ENCODE measurements at places on chromosomes 13 and 19. TPM values are rescaled to one million over a fixed set of nuclear protein-coding genes. Genes with fewer than 3 reads are reported as not detected.

GRCh38 chr19:27920774-27921173 is 1292.2 kb downstream of the UQCRFS1 start:
- no peak for DNase-seq

GRCh38 chr19:41552558-41552957 is 23.4 kb upstream of the CEACAM21 start:
- no peak for DNase-seq

DNA sequence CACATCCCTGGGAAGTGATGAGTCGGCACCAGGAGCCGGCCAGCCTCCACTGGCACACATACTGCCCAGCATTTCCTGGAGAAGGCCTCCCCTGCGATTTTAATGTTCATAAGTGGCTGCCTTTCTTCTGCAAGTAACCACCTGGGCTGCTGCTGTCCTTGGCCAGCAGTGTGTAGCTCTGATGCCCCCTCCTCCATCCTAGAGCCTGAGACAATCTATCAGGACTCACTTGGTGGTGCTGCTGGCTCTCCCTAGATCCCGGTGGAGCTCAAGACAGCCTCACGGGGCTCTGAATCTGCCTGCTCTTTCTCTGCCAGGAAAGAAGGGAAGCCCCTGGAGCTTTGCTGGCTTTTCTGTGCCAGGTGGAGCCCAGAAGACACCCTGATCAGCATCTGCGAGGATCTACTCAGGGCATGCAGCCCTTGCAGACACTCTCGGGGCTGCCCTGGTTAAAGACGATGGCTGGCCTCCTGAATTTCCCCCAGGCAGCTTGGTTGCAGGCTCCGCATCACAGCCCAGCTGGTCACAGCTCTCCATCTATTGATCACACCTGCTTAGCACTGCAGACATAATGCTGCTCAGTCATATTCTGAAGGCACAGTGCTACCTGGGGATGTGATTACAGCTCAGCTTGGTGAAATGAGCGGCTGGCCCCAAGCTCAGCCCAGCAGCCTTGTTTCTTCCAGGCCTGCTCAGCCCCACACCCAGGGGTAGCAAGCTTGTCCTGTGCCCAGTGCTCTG is 122.3 kb downstream of the ZDHHC20 start:
- DNase-seq: no peak

DNA sequence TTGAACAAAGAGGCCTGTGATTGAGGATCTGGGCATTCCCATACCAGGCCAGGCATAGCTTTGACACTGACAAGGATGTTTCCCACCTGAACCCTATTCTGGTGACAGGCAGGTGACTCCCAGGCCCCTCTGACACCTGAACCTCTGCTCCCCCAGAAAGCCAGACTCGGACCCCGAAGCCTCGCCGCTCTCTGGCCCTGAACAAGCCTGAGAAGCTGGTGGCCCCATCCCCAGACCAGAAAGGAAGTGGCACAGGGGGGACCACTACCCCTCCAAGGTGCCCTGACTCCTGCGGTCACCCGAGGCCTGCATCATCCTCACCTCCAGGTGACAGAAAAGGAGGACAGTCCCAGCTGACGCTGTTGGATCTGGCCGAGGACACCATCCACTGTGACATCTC is 14.7 kb downstream of the SIX5 start:
- no peak for DNase-seq

- DNase-seq: peak; percentile 90
Observed at GRCh38 chr19:58097781-58098681, at the start of gene ZSCAN18. ZSCAN18 (minus strand) TSS chr19:58098231; CDS start chr19:58090267, 7,964 bp downstream.

Gene STARD13
- total RNA-seq: 34.6 TPM

DNA sequence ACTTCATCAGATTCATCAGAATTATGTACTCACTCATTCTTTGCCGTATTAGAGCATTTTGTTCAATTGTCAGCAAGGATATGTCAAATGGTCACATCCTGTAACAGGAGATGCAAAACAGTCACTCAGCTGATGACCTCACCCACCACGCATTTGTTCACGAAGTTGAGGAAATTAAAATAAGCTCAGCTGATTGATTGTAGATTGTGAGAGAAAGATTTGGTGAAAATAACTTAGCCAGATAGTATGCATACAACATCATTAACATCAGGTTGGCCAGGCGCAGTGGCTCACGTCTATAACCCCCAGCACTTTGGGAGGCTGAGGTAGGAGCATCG is 22.6 kb upstream of the CDC16 start:
- DNase-seq: no peak

GRCh38 chr13:24304620-24305019 is 4.8 kb upstream of the C1QTNF9 start:
- no peak for DNase-seq

Gene CAPNS1
- 168 TPM for total RNA-seq

GRCh38 chr19:48798937-48799336 is 11.9 kb downstream of the BCAT2 start:
- no peak for DNase-seq

GRCh38 chr19:7509625-7510024 is 6.3 kb upstream of the ZNF358 start:
- no peak for DNase-seq

GRCh38 chr19:7788933-7789323 is 25.9 kb downstream of the CLEC4M start:
- no peak for DNase-seq

Gene BRSK1
- 6.5 TPM for total RNA-seq

DNA sequence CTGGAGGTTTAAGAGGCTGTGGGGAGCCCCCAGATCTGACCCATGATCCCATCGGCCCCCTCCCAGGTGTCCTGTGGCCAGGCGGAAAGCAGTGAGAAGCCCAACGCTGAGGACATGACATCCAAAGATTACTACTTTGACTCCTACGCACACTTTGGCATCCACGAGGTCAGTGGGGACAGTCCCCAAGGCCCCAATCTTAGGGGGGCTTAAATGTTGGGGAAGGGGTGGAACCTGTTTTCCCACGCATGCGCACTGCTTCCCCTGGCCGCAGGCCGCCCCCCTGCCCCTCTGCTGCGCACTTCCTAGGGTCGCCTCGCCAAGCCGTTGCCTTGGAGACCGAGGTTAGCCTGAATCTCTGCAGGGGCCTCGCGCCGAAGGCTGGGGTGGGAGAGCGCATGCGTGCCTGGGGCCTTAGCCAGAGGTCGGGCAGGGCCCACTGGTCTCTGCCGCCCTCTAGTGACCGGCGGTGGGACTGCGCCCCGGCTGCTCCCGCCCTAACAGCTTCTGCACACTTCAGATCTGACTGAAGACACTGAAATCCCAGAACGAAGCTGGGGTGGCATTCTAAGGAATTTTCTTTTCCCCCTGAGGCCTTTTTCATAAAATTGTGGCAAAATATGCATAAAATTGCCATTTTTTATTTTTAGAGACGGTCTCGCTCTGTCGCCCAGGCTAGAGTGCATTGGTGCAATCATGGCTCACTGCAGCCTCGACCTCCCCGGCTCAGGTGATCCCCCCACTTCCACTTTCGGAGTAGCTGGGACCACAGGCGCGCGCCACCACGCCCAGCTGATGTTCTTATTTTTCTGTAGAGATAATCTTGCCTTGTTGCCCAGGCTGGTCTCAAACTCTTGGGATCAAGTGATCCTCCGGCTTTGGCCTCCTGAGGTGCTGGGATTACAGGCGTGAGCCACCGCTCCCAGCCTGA is 3.6 kb downstream of the PRMT1 start:
- DNase-seq: peak; percentile 42

DNA sequence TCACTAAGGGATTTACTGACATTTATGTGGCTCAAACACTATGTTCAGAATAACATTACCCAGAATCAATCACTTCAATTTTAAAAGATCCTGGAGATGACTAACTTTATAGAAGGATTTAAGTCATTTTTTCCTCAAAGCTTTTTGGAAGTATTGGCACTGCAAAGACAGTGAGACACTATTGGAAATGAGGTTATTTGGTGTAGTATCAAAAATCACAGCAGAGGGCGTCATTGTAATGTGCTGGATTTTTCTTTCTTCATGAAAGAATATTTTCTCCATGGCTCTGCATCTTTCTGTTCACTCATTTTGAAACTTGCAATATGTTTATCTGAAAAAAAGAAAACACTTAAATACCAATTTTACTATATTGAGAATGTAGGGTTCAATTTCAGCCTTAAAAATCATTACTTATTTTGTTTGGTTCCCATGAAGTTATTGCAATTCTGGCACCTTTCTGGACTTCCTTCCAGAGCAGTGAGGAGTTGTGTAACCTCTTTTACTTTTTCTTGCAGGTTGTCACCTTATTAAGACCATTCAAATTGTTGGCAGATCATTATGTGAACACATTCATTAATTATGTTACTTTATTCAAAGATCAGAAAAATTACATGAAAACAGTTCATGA is 3.7 kb upstream of the CSNK1A1L start:
- no peak for DNase-seq

DNA sequence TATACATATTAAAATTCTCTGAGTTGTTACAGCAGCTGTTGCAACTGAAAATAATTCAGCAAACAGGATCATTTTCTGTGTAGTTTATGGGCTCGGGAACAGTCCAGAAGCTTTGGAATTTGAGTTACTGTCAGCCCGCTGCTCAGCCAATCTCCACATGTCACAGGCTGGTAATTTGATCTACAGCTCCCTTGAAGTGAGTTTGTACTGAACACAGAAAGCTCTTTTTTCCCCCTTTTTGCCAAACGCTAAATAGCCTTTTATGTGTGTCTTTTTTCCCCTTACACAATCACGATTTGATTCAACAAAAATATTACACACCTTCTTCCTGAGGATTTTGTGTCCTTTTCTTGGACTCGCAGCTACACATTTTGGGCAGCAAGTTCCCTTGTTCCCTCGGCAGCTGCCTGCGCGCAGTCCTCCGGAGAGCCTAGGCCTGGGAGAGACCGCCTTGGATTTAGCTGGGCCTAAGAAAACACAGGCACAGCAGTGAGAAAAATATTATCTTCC is 371.4 kb downstream of the KCNRG start:
- DNase-seq: no peak

Gene ZNF8
- total RNA-seq: 6.0 TPM

- no peak for DNase-seq
Observed at GRCh38 chr19:48556163-48556562, 4.2 kb downstream of the SULT2B1 start.

- no peak for DNase-seq
Observed at GRCh38 chr13:51444922-51445321, 7.9 kb downstream of the INTS6 start.

Gene TMEM86B
- total RNA-seq: not detected

DNA sequence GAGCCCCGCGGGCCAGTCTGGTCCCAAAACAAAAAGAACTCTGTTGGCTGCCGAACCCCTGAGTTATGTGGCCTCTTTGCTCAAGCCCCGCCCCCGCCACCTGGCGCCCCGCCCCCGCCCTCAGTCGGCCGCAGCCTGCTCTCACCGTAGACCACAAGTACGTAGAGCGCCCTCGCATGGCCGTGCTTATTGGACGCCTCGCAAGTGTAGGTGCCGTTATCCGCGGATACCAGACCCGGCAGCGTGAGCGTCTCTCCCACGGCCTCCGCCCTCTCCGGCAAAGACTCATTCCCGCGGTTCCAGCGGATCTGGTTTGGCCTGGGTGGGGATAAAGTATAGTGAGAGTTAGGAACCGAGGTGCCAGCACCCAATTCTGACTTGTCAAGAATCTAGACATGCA is 5.5 kb upstream of the ZNF428 start:
- DNase-seq: peak; percentile 27

DNA sequence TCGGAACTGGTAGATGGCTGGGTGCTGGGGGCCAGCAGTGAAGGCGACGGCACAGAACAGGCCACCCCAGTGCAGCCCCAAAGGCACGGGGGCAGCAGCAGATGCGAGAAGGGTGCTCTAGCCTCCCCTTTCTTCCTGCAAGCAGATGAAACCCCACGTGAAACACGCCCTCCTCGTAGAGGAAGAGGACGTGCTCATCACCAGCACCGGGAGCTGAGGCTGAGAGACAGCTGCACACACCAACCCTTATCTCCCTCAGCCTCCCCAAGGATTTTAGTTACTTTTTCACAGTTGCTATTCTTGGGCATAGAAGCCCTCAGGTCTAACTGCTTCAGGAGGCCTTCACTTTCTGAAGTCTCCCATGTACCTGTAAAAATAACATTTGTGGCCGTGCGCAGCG is 11.9 kb downstream of the ZNF787 start:
- no peak for DNase-seq

Gene SGCG
- not detected for total RNA-seq

GRCh38 chr19:8163759-8164158 is 14.4 kb upstream of the FBN3 start:
- no peak for DNase-seq

DNA sequence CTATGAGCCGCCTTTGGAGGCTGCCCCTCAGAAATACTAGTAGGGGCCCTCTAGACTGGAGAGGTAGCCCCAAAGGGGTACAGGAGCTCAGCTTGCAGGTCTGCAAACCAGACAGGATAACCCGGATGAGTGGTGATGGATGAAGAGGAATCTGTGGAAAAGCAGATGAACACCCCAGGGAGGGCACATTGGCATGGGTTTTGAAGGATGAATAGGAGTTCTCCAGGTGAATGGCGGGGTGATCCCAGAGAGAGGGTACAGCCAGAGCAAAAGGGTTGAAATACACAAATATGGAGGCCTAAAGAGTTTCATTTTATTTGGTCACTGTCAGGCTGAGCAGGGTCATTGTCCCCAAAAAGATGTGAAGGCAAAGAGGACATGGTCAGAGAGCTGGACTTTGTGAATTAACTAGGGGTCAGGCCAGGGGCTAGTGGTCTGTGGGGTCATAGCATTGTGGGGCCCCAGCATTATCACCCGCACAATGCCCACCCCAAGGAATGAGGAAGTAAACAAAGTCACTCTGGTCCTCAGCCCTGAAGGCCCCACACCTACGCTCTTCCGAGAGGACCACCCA is 4.8 kb downstream of the NR2F6 start:
- no peak for DNase-seq

Gene CCNE1
- total RNA-seq: not detected

DNA sequence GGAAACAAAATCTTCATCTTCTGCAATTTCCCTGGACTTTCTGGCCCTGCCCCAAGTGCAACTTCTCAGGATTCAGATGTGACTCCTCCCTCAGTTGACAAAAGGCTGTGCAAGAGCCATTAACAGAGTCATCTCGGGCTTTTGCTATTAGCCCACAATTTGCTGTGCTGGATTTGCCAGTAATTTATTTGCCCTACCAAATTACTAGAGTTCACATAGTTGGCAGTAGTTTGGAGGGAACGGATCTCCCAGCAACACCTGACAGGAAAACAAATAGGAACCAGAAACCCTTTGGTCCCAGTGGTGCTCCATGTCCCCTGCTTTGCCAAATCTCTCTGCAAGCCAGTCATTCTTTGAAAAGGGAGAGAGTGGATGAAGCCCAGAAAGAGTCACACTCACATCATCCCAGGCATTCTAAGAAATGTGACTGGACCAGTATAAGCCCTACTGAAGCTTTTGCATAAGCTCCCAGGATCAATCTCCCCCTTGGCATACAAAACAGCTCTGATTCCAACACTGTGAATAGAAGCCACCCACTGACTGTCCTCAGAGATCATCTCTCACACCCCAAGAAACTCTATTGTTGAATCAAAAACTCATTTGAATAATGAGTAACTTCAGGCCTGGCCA is 350.1 kb upstream of the NBEA start:
- DNase-seq: no peak
